Fibroblast of lung (primary cell): ENCODE measurements at places on chromosomes 5 and 9.

DNA sequence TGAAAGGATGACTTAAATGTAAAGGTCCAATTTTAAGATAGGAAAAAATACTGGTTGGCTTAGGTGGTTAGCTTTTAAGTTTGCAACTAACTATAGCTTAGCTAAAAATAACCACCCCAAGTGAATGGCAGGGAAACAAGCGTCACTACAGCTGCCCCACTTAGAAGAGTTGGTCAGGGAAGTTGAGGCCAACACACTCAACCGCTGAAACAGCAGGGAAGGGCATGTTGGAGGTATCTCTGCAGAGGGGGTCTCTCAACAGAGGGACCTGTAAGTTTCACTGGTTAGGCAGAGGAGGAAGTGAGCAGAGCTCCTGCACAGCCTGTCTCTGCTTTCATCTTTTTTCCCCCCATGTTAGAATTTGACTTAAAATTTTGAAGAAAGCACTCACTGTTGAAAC is 75.3 kb downstream of the LHFPL2 start:
- no peaks in the 10 kb centered on the region for H3K27me3 ChIP-seq
- DNase-seq: no peak
- H3K27ac ChIP-seq: no peak overlapping the region

- no peak overlapping the region for H3K4me3 ChIP-seq
- DNase-seq: no peak
- H3K27ac ChIP-seq: no peak overlapping the region
- no peaks in the 10 kb centered on the region for H3K36me3 ChIP-seq
These were observed 260.2 kb upstream of the ANKRD55 start for GRCh38 chr5:56493308-56493707.

GRCh38 chr9:124040935-124041816 is 29.6 kb downstream of the LHX2 start:
- no peaks in the 10 kb centered on the region for H3K36me3 ChIP-seq
- peak overlapping the region; percentile 29 for H3K4me3 ChIP-seq
- H3K27me3 ChIP-seq: peaks cover 32% of the 10 kb centered on the region

DNA sequence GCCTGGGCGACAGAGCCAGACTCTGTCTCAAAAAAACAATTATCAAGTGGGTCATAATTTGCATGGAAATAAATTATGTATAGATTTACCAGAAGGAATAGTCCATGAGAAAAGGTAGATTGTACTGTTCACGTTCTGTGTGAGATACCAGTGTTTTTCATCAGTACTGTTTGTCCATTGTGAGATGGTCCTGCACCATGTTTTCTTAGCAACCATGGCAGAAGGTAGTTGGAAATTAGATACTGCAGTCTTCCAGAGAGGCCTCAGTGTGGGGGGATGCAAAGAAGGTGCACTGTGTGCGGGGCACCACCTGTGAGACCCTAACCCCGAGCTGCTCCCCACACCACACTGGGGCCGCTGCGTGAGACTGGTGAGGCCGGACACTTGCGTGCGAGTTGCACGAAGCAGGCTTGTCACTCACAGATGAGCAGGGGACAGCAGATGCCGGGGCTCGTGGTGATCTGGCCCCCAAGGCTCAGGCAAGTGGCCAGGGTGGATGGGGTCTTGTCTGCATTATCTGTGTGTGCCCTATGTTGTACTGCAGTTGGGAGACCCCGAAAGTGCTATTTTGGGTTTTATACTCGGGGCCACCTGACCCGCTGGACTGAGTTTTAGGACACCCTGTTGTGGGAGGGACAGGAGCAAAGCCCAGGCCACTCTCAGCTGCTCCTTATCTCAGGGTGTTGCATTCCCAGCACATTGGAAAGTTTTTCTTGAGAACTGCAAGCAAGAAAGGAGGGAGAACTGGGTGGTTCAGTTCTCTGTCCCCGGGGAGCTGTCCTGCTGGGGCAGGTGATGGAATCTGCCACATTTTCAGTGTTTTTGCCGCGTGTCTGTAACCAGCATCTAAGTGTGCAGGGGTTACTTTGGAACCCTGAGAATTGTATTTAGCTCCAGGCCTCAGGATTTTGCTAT is 61.9 kb downstream of the EHMT1 start:
- no peaks in the 10 kb centered on the region for H3K36me3 ChIP-seq
- DNase-seq: no peak
- H3K27ac ChIP-seq: no peak overlapping the region
- no peaks in the 10 kb centered on the region for H3K4me1 ChIP-seq

- H3K27me3 ChIP-seq: no peaks in the 10 kb centered on the region
- no peaks in the 10 kb centered on the region for H3K36me3 ChIP-seq
- no peaks in the 10 kb centered on the region for H3K4me1 ChIP-seq
- H3K27ac ChIP-seq: no peak overlapping the region
- H3K4me3 ChIP-seq: no peak overlapping the region
These were observed 36.3 kb downstream of the MEGF9 start for GRCh38 chr9:120677965-120678364.

DNA sequence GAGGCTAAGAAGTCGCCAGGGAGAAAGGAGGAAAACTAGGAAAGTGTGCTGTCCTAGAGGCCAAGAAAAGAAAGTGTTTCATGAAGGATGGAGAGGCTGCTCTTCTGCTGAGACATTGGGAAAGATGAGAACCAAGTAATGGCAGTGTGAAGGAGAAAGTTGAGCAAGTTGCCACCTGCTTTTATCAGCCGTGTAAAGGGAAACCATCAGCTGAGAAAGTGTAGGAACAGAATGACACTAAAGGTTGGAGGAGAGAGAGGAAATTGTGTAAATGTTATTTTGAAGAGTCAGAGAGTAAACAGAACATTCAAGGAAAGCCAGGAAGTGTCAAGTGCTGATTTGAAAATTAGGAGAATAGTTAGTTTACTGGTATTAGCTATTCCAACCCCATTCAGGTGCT is 125.0 kb downstream of the CEMIP2 start:
- no peaks in the 10 kb centered on the region for H3K36me3 ChIP-seq
- H3K4me1 ChIP-seq: peaks cover 4% of the 10 kb centered on the region
- no peak overlapping the region for H3K27ac ChIP-seq
- H3K27me3 ChIP-seq: peaks cover 2% of the 10 kb centered on the region
- no peak overlapping the region for H3K4me3 ChIP-seq

DNA sequence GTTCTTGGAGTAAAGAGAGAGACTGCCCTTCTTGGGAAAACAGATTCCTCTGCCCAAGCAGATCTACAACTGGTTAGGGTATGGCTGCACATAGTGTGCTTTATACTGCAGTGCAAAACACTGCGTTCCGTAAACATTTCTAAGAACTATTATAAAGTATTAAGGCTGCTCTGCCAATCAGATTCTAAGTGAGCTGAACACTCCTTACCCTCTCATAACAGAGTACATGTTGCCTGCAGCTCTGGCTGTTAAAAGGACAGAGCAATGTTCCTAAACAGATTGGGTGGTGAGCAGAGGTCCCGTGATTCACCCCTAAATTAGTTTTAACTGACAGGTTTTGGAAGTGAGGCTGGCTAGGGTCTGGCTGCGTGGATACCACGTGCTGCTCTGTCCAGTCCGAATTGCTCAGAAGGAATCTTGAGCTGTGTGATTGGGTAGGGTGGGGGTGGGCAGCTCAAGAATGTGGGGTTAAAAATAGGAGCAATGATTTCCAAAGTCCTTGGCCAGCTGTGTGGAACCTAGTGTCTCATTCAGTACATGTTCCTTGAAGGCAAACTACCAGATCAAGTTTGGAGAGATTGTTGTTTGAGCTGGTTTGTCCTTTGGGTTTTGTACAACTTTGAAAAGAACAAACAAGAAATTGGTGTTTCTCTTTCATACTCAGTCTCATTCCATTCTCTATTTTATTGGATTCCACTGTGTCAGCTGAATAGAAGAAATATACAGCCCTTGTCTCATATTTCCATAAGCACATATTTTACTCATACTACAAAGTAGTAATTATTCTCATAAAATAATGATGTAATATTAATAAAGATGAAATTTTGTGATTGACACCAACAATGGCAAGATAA is 497.6 kb upstream of the CD180 start:
- DNase-seq: peak; percentile 98
- no peak overlapping the region for H3K27ac ChIP-seq
- peaks cover 2% of the 10 kb centered on the region for H3K4me1 ChIP-seq
- no peaks in the 10 kb centered on the region for H3K27me3 ChIP-seq
